ENCODE measurements at places on chromosomes 5 and 9.
A peak's percentile ranks its signal among the peaks of the same experiment; 100 is the strongest.

GRCh38 chr5:5221724-5222123, 81.6 kb downstream of the ADAMTS16 start:
- DNase-seq: peak; percentile 38

- no peak for DNase-seq
Measured at GRCh38 chr9:78567693-78568092, 270.8 kb downstream of the PSAT1 start.

DNA sequence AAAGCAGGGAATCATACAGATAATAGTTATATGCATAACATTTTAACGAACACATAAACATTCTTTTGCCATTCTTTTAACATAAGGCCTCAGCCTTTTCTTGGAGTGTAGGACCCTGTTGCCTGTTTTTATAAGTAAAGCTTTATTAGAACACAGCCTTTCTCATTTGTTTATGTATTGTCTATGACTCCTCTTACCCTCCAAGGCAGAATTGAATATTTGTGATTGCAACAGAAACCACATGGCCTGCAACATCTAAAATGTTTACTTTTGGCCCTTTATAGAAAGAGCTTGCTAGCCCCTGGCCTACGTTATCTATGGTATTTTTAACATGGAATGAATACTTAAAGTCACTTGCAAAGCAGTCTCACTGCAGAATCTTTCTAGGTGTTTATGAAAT, 2.6 kb downstream of the SLC31A1 start:
- DNase-seq: no peak

GRCh38 chr5:82813861-82814260, 263.3 kb downstream of the TMEM167A start:
- no peak for DNase-seq

- no peak for DNase-seq
Measured at GRCh38 chr5:106106384-106106783, 1564.4 kb downstream of the EFNA5 start.

GRCh38 chr5:14313986-14314690, 171.0 kb downstream of the TRIO start:
- no peak for DNase-seq

GRCh38 chr9:138072897-138073296, 195.3 kb downstream of the CACNA1B start:
- no peak for DNase-seq

DNA sequence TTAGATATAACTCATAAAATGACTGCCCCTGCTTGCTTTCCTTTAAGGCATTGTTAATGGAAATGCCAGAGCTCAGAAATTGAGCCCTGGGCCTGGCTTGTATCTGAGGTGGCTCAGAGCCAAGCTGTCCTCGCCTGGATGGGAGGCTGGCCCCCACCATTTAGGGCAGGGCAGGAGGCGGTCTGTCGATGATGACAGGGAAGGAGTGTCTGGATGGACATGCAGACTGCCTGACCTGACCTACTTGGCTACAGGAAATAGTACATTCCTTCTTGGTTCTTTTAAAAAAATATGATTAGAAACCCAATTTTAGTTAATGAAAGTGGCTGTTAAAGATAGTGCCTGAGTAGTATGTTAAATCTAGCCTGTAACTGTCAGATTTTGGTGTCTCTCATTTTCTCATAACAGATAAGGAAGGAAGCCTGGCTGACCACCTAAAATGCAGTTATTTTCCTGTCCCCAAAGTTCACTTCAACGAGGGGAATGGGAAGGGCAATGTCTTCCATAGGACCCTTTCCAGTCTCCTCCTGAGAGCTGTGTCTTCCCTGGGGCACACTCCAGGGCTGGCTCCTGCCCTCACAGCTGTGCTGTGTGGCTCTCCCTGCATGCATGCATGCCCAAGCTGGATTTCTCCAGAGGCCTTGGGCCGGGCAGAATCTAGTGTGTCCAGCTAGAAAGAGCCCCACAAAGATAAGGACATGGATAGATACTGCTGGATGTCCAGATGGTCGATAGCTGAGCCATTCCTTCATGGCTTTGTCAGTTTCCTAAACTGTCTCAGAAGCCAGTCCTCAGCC, 42.3 kb downstream of the MACROH2A1 start:
- DNase-seq: no peak

DNA sequence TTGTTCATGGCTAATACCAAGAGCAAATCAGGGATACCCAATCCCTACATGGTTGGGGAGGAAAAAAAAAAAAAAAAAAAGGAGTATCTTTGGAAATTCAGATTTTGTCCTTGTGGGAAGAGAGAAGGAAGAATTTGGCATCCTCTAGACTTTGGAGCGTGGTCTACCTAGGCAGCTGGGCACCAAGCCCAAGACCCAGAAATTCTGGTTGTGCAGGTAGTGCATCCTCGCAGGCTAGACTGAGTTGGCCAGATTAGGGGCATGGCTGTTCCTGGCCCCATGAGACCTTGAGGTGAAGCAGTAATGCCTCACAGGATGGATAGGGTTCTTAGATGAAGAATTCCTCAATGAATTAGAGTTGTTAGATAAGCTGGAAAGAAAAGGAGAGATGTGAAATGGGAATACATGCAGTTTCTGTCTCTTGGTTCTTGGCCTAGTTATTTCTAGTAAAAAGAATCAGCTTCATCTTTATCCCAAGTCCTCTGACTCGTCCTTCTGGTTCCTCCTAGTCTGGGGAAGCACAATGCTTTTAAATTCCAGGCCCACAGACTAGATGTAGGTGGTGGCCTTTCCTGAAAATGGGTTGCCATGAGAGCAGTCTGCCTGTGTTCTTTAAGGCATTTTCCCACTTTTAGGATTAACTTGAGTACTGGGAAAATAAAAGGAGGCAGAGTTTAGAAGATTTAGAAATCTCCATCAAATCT, 140.5 kb upstream of the RUSC2 start:
- DNase-seq: no peak

GRCh38 chr9:129359916-129360536, 182.0 kb upstream of the IER5L start:
- DNase-seq: no peak

DNA sequence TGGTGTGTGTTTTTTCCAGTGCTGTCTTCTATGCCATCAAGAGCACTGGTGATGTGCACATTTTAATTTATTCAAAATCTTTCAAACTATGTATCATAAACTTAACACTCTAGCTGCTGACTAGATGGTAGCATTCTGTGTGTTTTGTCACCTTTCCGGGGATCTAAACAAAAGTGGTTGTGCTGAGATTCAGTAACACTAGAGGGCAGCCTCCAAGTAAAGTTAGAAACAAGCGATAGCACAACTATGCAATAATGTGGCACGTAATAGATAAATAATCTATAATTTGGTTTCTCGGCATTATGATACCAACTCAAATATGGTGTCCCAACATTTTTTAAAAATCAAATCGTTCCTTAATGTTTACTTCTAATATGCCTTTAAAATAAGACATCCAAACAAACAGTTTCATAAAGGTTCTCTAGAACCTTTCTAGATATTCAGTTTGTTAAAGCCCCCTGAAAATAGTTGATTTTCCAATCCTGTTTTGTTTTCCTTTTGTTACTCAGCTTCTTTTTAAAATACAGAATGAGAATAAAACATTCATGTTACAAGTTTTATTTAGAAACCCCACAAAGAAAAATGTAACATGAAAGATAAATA, 16.9 kb downstream of the SEMA6A start:
- peak; percentile 5 for DNase-seq

DNA sequence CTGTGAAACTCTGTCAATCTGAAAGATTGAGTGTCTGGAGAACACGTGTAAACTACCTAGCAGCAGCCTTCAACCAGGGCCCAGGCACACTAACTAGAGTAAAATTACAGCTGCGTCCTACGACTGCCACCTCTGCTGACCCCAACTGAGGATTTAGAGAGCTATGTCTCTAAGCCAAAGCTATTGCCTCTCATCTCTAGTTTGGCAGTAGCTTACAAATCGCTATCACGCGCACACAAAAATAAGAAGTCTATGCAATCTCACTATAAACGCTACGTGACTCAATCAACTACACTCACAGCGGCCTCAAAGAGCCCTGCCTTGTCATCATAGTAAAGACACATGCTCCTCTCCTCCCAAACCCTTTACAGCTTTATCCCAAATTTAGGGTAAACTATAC, 8.7 kb downstream of the PPP6C start:
- no peak for DNase-seq

Measured in HTR-8/SVneo (cell line).